ENCODE measurements at places on chromosomes 3 and 15. TPM values are rescaled to one million over a fixed set of nuclear protein-coding genes. Genes with fewer than 3 reads are reported as not detected.

Gene DNAH12
- 0.52 TPM for total RNA-seq

Gene MYEF2
- 12.9 TPM for total RNA-seq

- DNase-seq, result peak; percentile 81
Measured at GRCh38 chr3:184352149-184352785, 9.1 kb downstream of the CLCN2 start.

GRCh38 chr15:63107895-63108546, 13.6 kb upstream of the LACTB start:
- peak; percentile 59 for DNase-seq

- DNase-seq, result no peak
Measured at GRCh38 chr3:94195381-94195780, 132.5 kb downstream of the NSUN3 start.

DNA sequence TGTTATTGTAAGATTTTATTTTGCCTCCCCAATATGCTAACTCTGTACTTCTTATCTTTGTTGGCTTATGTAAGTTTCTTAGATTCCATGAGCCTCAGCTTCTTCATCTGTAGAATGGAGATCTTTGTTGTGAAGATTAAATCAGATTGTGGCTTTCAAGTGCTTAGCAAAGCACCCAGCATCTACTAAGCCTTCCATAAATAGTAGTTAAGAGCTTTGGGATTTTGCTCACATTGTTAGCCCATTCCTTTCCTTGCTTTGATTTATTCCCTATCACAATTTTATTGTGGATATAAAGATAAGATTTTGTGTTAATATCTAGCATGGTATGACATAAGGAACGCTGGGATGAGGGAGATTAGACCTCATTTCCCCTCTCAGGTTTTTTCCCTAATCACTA, 501.4 kb downstream of the PYDC2 start:
- DNase-seq, result no peak

DNA sequence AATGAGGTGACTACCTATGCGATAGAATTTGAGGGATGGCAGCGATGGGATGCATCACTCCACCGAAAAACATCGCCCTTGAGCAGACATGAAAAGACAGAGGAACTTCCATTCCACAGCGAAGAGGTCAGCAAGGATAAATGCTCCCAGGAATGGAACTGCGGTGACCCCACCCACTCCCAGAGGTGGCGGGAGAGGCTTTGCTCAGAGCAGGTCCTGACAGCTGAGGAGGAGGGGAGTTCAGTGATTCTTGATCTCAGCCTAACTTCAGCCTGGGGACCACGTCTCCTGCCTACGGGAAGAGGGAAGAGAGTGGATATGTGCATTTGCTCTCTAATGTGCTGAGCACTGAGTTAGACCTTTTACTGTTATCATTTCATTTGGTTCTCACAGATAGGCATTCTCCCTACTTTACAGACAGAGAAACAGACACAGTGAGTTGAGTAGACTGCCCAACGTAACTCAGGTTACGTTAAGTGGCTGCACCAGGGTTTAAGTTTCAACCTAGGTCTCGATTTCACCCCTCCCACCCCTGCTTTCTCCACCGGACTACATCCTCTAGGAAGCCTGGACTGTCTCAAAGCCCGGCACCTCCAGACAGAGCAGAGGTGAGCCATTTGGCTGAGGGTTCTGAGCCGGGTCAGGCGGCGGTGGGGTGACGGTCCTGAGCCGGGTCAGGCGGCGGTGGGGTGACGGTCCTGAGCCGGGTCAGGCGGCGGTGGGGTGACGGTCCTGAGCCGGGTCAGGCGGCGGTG, 170.0 kb downstream of the RAB11A start:
- no peak for DNase-seq

DNA sequence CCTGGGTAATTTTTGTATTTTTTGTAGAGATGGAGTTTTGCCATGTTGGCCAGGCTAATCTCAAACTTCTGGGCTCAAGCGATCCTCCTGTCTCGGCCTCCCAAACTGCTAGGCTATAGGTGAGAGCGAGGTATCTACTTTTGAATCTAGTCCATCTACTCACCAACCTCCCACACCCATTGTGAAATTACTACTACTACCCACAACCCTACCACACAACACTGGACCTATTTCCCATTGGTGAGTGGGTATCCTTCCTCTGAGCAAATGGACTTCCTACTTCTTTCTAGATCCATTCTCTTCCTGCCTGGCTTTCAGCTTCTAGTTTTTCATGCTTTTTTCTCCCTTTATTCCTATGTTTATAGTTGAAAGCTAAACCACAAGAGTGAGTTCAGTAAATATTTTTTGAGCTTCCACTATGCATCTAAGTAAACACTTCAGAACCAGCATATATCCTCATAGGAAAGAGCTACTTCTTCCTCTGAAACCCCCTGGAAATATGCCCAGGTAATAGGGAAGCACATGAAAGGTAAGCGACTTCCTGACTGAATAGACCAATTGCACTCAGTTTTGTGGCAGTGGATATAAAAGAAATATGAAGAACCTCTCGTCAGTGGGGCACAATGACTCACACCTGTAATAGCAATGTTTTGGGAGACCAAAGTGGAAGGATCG, 39.1 kb downstream of the MYO1E start:
- DNase-seq, result no peak

DNA sequence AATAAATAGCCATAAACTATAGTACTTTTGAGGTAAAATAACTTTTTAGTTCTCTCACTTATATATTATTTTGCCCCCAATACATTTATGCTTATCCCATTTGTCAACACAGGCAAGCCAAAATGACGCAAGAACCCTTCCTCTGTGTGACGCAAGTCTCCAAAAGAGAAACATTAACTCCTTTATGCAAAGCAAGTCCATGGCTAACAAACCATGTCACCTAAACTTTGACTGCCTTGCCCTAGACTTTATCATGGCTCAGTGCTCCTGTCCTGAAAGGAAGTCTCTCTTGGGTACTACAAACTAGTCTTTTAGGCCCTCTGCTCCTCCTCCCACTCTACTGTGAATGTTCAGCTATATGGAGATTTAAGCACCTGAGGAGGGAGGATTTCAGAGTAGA, 230.5 kb downstream of the UNC13C start:
- no peak for DNase-seq

- peak; percentile 83 for DNase-seq
Measured at GRCh38 chr3:186241910-186242821, 119.9 kb downstream of the DGKG start.

- no peak for DNase-seq
Measured at GRCh38 chr15:84817466-84818081, 418 bp downstream of the ALPK3 start.

DNA sequence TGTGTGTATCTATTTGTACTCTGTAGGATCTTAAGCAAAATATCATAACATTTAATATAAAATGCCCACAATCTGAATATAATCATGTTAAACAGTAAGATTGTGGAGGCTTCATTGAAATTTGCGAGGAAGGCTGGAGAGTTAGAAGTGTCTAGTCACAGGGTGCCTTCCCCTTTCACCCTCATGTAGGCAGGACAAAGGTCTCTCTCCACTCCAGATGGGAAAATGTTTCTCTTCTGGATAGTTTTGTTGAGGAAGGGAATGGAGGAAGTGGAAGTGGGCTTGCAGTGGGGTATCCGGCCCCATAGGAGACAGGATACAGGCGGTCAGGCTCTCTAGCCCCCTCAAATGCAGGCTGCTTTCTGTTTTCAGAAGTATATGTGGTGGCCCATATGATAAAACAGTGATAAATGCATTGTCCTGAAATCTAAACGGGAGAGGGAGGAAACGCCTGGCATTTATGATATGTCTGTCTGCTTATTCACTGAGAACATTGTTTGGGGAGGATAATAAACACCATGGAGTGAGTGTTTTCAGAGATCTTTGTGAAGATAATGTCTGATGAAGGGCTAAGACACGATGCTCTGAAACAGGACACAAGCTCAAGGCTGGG, 13.3 kb upstream of the MYZAP start:
- no peak for DNase-seq

DNA sequence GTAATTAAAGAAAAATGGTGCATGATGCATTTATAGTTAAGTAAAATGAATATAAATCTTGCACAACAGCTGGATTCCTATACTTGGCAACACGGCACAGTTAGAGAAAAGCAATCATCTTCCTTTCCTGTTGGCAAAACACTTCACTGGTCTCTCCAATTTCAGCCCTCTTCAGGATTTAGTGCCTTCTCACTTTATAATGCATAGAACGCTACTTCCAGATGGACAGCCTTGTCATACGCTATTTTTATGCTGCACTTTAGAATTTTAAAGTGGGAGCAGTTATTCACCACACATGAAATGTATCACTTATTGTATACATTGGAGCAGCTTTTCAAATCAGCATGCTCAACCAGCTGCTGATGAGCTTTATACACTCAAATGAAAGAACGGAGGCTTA, 194.4 kb upstream of the GBE1 start:
- DNase-seq, result no peak

Data from body of pancreas (tissue), 4 donors.